Uterus (tissue), 4 donors: ENCODE measurements at places on chromosomes 3 and 15. TPM values are rescaled to one million over a fixed set of nuclear protein-coding genes. Genes with fewer than 3 reads are reported as not detected.
A peak's percentile ranks its signal among the peaks of the same experiment; 100 is the strongest.

GRCh38 chr3:976006-976405 is 116.8 kb upstream of the CNTN6 start:
- no peak overlapping the region for H3K4me3 ChIP-seq
- H3K36me3 ChIP-seq, result no peaks in the 10 kb centered on the region
- no peaks in the 10 kb centered on the region for H3K4me1 ChIP-seq
- no peak overlapping the region for H3K27ac ChIP-seq

The RBP2 gene
- total RNA-seq, result not detected

DNA sequence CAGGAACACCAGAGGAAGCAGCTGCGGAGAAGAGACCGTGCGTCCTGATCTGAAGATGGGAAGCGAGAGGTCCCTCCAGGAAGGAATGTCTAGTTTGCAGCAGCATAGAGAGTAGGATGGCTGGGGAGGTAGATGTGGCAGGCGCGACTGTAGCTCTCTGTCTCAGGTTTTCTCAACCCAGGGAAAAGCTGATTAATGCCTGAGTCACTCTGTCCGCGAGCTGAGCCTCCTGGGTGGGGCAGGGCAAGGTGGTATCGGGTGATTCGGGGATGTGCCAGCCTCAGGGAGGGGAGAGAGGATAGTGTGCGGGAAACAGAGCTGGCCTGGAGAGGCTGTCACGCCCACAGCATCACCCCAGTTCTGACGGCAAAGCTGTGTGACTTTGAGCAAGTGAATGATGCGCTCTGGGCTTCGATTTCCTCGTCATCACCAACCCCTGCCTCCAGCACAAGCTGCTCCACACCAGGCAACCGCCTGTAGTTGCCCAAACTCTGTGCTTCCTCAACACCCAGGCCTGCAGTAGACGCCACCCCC is 28.4 kb downstream of the CPN2 start:
- no peak for DNase-seq
- H3K4me1 ChIP-seq, result no peaks in the 10 kb centered on the region

DNA sequence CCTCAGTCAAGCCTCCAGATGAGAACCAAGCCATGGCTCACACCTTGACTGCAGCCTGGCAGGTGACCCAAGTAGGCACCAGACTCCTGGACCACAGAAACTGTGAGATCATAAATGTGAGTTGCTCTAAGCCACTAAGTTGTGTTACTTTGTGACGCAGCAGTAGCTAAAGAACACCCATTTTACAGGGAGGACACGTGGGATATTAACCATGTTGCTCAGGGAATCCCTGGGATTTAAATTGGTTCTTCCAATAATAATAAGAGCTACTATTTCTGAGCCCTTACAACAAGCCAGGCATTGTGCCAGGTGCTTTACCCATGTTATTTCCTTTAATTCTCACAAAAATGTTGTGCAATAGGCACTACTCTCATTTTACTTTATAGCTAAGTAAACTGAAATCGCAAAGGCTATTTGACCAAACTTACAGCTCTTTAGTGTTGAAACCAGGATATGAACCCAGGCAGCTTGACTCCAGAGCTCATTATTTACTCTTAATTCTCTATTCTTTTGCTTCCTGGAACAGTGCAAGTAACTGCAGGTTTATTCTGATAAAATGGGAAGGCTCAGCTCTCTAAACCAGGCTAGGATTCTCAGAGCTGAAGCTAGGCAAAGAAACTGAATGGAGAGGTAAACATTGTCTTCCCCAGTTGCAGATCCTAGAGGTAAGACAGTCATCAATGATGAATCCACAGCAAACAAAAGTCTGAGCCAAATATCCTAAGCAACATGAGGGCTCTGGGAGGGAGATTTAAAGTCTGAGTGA is 294.4 kb downstream of the KBTBD8 start:
- H3K36me3 ChIP-seq, result no peaks in the 10 kb centered on the region
- no peak overlapping the region for H3K4me3 ChIP-seq
- H3K27me3 ChIP-seq, result no peaks in the 10 kb centered on the region
- no peaks in the 10 kb centered on the region for H3K4me1 ChIP-seq
- no peak for DNase-seq

GRCh38 chr3:142563496-142563997 is 15.0 kb downstream of the ATR start:
- H3K4me3 ChIP-seq, result no peak overlapping the region
- no peaks in the 10 kb centered on the region for H3K36me3 ChIP-seq
- DNase-seq, result no peak
- H3K27me3 ChIP-seq, result no peaks in the 10 kb centered on the region
- H3K4me1 ChIP-seq, result no peaks in the 10 kb centered on the region

- H3K4me1 ChIP-seq, result no peaks in the 10 kb centered on the region
- peak overlapping the region; percentile 56 for H3K27ac ChIP-seq
These were observed 193.9 kb upstream of the UBE2E1 start for GRCh38 chr3:23611737-23612295.

The A4GNT gene
- total RNA-seq, result not detected

- DNase-seq, result no peak
- no peak overlapping the region for H3K4me3 ChIP-seq
- H3K27me3 ChIP-seq, result no peaks in the 10 kb centered on the region
- H3K36me3 ChIP-seq, result no peaks in the 10 kb centered on the region
- H3K27ac ChIP-seq, result no peak overlapping the region
These were observed 8.7 kb downstream of the PLS1 start for GRCh38 chr3:142604940-142605339.
